Activated naive CD4-positive, alpha-beta T cell treated with anti-CD3 and anti-CD28 coated beads, Interleukin-2, amount 50 U/mL, for 16 hours (primary cell): ENCODE measurements at places on chromosomes 4 and X.
A peak's percentile ranks its signal among the peaks of the same experiment; 100 is the strongest.

- DNase-seq: peak; percentile 61
Measured at GRCh38 chrX:119729408-119730201, 28.8 kb upstream of the SOWAHD start.

DNA sequence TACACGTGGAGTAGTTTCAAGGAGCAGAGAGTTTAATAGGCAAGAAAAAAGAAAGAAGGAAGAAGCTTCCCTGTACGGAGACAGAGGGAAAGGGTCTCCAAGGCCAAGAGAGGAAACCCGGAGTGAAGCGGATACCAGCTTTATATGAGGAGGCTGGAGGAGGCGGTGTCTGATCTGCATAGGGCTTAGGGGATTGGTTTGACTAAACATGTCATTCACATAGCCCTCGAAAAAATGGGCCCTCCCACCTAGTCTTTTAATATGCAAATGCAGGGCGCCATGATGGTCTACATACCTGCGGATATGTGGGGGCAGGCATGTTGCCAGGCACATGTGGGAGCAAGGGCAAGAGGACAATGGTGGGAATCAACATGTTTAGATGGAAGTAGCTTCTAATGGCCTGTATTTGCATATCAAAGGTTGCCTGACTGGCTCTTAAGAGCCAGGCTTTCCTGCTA is 103.1 kb upstream of the UGT8 start:
- no peak for DNase-seq

GRCh38 chrX:146278381-146278780 is 460.8 kb downstream of the SLITRK2 start:
- no peak for DNase-seq

DNA sequence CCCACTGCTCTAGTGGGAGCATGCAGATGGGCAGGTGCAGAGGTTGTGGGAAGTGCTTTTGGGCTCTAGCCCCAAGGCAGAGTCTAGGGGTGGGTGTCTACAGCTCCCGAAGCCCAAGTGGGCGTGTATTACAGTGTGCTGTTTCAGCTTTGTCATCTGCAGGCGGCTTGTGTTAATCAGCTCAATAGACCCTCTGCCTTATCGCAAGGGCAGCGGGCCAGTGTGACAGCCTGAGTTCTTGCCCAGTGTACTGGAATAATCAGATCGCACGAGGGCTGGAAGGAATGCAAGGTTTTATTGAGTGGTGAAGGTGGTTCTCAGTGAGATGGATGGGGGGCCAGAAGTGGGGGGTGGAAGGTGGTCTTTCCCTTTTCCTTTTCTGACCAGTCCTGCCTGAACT is 529.4 kb upstream of the AMOT start:
- DNase-seq: no peak

DNA sequence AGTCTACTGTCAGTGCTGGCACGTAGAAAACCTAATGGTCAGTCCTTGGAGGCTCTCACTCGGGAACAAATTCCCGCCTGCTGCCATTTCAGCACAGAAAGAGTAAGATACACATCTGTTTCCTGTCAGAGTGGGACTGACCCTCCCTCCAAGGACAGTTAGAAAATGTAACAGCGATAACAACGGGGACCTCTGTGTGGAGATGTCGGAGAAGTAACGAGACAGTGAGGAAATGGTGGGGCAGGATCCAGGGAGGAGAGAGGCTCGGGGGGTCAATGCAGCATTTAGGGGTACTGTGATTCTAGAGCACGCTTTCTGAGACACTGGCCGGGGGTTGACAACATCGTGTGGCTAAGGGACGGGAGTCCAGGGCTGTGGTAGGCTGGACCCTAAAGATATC is 36.0 kb upstream of the SORCS2 start:
- DNase-seq: no peak

DNA sequence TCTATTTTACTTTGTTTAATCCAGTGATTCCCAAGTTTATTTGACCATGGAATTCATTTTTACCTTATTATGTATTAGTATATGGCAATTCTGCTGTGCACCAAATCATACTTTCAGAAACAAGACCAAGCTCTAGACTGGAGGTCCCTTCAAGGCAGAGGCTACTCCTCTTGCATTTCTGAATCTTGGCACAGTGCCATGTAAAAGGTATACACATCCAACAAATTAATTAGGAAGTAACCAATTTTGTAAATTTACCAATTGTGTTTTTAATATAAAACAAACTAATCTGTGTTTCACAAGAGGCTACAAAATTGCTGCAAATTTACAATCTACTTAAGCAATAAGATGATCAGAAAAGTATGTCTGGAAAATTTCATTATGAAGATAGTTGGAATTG is 712.2 kb upstream of the HS3ST1 start:
- DNase-seq: no peak

- DNase-seq: no peak
Measured at GRCh38 chrX:120294651-120295050, 16.6 kb downstream of the TMEM255A start.

- no peak for DNase-seq
Measured at GRCh38 chr4:70619288-70619687, 9.3 kb upstream of the ENAM start.

- no peak for DNase-seq
Measured at GRCh38 chrX:31038575-31039326, 33.1 kb downstream of the FTHL17 start.

GRCh38 chr4:2962614-2963174 is 512 bp downstream of the NOP14 start:
- DNase-seq: no peak

GRCh38 chr4:145808021-145808650 is 128.2 kb downstream of the C4orf51 start:
- peak; percentile 45 for DNase-seq

- DNase-seq: no peak
Measured at GRCh38 chr4:84697159-84697558, 114.2 kb downstream of the CDS1 start.

GRCh38 chrX:41982953-41983352 is 59.6 kb upstream of the CASK start:
- no peak for DNase-seq

- no peak for DNase-seq
Measured at GRCh38 chrX:580030-580429, 50.6 kb upstream of the SHOX start.

GRCh38 chr4:27835851-27836250 is 975.2 kb downstream of the STIM2 start:
- DNase-seq: no peak

DNA sequence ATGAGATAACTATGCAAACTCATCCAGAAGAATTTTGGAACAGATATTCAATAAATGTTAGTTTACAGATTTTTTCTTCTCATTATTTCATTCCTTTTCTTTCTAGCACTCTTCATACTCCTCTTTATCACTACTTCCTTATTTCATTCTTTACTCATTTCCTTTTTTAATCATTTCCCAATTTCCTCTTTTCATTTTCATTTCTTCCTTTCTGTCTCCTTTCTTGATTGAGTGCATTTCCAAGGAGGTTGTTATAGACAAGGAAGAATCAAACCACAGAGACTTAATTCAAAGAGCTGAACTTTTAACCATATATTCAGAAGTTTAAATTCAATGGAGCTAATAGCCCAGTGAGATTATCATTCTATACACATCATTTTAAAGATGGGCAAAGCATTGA is 600.7 kb downstream of the ARAP2 start:
- no peak for DNase-seq

GRCh38 chr4:143380629-143381028 is 44.0 kb downstream of the GAB1 start:
- DNase-seq: no peak

GRCh38 chr4:35548921-35549320 is 695.4 kb downstream of the ARAP2 start:
- no peak for DNase-seq

- no peak for DNase-seq
Measured at GRCh38 chr4:69044247-69044646, 52.0 kb upstream of the UGT2B7 start.

DNA sequence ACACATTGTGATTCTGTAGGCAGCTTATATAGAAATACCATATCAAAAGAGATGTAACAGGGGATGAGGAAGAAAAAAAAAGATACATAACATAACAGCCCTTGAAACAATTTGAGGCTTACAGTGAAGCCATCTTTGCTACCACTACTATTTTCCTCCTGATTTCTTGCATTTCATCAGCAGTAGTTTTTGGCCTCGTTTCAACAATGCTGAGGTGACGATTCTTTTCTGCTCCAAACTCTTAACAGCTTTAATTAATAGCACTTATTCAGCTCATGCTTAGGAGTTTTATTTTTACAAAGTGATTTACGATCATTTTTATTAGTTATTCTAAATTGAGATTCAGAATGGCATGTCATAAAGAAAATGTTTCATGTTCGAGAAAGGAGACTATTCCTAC is 163.2 kb downstream of the DCK start:
- DNase-seq: no peak

GRCh38 chrX:71604141-71604540 is 14.2 kb downstream of the CXCR3 start:
- DNase-seq: no peak

GRCh38 chr4:93199492-93199891 is 629.1 kb upstream of the ATOH1 start:
- DNase-seq: no peak

DNA sequence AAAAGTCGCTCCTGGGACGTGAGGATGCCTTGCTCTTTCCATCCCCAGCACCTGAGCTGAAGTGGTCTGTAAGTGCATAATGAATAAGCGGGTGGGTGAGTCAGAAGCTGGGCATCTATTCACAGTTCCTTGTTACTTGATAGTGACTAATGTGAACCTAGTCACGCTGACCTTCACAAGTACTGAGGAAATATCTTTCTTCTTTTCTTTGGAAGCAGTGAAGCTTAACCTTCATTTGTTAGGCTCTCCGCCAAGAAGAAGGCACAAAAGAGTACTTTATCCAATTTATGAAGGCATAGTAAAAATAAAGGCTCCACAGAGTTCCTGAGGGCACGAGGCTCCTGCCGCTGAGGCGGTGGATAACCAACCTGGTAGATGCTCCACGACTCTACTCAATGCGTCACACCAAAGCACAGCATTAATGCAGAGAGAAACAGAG is 475.7 kb upstream of the SLIT2 start:
- no peak for DNase-seq

DNA sequence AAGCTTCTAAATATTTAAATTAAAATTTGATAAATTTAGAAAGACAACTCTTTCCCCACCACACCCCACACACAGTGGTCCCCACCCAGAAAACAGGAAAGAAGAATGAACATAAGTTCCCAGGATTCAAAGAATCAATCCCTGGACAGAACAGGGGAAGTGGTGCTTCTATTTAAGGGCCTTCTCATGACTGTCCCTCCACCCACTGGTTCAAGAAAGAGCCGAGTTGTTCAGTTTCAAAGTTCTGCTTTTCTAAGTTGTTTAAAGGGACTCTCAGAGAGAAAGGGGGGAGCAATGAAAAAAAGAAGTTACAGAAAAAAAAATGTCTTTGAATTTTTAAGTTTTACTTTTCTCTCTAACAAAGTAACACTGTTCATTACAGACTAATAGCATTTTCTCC is 195.8 kb downstream of the PDGFC start:
- DNase-seq: no peak

DNA sequence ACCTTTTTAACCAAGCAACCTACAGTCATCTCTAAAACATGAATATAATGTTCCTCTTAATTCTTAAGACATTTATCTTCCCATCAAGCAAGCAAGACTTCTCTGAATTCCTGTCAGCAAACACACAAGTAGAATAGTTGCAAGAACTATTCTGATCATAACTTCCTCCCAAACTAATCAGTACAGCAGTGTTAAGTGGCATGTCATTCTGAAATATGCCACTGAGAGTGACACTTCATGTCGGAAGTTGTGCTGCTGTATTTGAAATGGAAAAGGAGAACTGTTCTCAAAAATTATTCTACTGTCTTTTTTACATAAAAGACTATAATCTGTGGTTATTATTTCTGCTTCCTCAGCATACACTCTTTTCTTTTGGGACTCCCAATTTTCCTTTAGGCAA is 546.6 kb downstream of the PCDH18 start:
- no peak for DNase-seq

GRCh38 chrX:31168551-31168950 is 96.7 kb upstream of the FTHL17 start:
- DNase-seq: no peak
